ENCODE measurements at places on chromosomes 4 and X.
A peak's percentile ranks its signal among the peaks of the same experiment; 100 is the strongest.

GRCh38 chr4:42906891-42907759 lies 14.6 kb downstream of the GRXCR1 start:
- DNase-seq, result no peak

DNA sequence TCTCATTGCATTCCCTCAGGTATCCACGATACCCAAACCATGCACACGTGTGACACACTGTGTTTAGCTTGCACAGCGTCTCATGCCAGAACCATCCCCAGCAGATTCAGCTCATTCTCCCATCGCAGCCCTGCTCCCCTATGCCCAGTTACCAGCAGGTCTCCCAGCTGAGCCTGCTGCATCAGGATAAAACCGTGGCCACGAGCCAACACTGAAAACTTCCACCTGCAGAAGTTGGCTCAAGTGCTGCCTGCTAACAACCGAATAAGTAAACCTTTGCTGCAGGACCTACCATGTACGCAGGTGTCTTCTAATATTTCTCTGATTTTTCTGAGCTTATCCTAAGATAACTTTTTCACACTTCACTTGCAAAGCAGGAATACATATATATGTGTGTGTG lies 120.4 kb upstream of the STS start:
- no peak for DNase-seq

DNA sequence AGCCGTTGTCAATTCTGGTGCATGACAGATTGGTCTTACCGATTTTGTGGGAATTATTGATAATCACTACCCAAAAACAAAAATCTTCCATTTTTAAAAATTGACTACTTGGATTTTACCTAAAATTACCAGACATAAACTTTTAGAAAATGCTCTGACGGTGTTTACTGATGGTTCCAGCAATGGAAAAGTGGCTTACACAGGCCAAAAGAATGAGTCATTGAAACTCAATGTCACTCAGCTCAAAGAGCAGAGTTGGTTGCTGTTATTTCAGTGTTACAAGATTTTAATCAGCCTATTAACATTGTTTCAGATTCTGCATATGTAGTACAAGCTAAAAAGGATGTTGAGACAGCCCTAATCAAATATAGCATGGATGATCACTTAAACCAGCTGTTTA lies 23.0 kb upstream of the UGT2B17 start:
- no peak for DNase-seq

- no peak for DNase-seq
Measured at GRCh38 chr4:171794528-171794927, 18.7 kb upstream of the GALNTL6 start.

DNA sequence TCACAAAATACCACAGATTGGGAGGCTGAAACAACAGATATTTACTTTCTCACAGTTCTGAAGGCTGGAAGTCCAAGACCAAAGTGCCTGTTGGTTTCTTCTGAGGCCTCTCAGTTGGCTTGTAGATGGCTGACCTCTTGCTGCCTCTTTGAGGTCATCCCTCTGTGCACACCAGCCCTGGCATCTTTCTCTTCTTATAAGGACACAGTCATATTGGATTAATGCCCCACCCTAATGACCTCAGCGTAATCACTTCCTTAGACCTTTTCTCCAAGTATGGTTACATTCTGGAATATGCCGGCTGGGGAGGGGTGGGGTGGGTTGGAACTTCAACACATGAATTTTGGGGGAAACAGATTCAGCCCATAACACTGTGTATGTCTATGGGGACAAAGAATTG lies 116.2 kb upstream of the LNX1 start:
- DNase-seq, result no peak

GRCh38 chr4:125734504-125734903 lies 419.7 kb downstream of the FAT4 start:
- no peak for DNase-seq

DNA sequence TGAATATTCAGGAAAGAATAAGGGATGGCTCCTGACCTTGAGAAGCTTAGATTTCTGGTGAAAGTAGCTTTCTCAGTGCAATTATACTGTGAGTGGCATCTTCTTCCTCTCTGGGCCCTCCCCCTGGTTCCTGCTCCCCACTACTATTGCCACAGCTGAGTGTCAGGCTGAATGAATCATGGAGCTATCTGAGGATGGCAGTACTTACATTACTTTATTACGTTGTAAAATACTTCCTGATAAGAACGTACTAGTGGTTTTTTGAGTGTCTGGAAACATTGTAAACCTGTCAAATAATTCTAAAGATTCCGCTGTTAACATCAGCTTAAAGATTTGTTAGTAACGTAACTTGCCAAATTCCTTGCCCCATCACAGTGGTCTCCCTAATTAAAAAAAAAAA lies 36.2 kb downstream of the ARHGAP10 start:
- DNase-seq, result no peak

- peak; percentile 95 for DNase-seq
Measured at GRCh38 chrX:40912166-40912565, 173.1 kb upstream of the USP9X start.

GRCh38 chr4:37625499-37625898 lies 60.7 kb downstream of the RELL1 start:
- DNase-seq, result no peak

DNA sequence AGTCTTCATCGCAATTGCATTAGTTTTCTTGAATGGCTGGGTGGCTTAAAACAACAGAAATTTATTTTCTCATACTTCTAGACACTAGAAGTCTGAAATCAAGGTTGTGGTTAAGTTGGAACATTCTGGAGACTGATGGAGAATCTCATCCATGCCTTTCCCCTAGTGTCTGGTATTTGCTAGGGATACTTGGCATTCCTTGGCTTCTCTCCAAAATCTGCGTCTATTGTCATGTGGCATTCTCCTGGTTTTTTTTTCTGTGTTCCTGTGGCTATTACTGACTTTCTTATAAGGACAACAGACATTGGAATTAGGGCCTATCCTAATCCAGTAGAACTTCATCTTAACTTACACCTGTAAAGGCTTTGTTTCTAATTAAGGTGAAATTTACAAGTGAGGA lies 272.8 kb upstream of the EPHA5 start:
- DNase-seq, result no peak

DNA sequence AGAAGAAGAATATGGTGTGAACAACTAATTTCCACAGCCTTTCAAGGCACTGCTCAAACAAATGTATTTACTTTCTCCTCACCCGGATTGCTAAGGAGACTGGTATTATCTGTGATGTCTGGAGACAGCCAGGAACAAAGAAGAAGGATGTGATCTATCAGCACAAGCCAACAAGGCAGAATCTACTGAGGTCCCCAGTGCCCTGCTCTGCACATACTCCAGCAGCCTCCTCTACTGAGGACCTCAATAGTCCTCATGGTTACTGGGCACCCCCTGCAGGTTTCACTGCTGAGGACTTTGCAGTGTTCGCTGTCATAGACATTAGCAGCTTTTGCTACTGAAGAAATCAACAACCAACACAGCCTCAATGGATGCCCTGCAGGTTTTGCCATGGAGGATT lies 930.1 kb downstream of the ADGRL3 start:
- DNase-seq, result no peak

DNA sequence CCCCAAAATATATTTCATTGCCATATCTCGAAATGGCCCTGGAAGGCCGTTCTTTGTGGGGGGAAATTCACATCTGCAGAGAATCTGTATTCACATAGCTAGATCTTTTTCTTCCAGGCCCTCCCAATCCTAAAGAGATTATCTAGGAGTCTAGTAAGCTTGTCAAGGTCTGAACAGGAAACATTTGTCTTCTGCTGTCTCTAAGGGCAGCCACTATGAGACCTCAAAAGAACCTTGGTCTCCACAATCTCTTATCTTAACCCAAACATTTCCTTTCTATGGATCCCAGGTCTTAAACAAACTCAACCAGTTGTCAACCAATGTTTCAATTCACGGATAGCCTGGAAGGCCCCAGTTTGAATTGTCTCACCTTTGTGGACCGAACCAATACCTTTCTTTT lies 45.0 kb downstream of the CRLF2 start:
- DNase-seq, result no peak

- no peak for DNase-seq
Measured at GRCh38 chr4:173573286-173573685, 43.3 kb upstream of the HAND2 start.

DNA sequence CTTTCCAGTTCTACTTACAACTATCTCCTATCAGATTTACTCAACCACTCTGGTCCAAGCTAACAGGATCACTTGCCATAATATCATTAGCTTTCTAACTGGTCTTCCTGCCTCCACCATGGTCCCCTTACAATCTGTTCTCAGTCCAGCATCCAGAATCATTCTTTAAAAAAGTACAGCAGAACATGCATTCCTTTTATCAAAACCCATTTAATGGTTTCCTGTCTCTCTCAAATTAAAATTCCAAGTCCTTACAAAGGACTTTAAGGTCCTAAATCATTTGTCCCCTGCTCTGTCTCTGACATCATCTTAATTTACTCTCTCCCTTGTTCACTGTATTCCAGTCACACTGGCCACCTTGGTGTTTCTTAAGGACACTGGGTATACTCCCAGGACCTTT lies 104.6 kb downstream of the REELD1 start:
- no peak for DNase-seq

DNA sequence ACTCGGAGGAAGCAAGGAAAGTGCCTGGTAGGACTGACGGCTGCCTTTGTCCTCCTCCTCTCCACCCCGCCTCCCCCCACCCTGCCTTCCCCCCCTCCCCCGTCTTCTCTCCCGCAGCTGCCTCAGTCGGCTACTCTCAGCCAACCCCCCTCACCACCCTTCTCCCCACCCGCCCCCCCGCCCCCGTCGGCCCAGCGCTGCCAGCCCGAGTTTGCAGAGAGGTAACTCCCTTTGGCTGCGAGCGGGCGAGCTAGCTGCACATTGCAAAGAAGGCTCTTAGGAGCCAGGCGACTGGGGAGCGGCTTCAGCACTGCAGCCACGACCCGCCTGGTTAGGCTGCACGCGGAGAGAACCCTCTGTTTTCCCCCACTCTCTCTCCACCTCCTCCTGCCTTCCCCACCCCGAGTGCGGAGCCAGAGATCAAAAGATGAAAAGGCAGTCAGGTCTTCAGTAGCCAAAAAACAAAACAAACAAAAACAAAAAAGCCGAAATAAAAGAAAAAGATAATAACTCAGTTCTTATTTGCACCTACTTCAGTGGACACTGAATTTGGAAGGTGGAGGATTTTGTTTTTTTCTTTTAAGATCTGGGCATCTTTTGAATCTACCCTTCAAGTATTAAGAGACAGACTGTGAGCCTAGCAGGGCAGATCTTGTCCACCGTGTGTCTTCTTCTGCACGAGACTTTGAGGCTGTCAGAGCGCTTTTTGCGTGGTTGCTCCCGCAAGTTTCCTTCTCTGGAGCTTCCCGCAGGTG lies 637 bp downstream of the AR start:
- DNase-seq, result no peak

DNA sequence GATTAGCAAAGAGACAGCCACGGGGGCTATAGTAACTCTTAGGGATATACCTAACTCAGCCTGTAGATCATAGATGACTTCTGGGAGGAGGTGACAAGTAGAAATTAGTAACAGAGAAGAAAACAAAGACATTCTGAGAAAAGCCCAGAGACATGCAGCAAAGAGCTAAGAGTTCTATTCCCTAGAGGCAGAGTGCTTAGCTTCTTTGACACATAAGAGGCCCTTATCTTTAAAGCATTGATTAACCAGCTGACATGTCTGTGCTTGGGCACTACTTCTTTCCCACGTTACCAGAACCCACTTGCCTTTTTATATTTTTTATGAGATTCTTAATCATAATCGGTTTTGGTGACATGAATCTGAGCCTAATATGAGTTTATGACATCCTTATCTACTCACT lies 179.5 kb downstream of the GABRB1 start:
- no peak for DNase-seq

All from NCI-H1694 (cell line).